ENCODE measurements at places on chromosomes 13 and 19.
A peak's percentile ranks its signal among the peaks of the same experiment; 100 is the strongest.

GRCh38 chr13:50208826-50209335 lies 193.6 kb downstream of the KCNRG start:
- no peak for DNase-seq

DNA sequence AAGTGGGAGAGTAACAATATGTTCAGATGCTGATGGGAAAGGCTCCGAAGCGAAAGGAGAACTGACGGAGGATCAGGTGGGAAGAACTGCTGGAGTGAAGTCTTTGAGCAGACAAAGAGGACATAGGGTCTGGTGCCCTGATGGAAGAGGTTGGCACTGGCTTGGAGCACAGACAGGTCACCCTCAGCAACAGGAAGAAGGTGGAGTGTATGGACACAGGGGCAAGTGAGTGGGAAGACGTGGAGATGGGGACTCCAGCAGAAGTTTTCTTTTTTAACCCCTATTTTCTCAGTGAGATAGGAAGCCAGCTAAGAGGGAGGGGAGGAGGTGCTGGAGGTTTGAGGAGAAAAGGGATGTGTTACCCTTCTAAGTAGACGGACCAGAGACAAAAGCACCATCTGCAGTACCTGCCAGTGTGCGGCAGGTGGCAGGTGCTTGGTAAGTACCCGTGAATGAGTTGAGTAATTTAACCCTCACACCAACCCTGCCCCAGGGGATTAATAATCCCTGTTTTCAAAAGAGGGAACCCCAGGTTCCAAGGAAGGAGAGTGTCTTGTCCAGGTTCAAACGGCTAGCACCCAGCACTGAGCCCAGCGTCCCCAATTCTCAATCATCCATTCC lies 11.2 kb downstream of the HAS1 start:
- no peak for DNase-seq

DNA sequence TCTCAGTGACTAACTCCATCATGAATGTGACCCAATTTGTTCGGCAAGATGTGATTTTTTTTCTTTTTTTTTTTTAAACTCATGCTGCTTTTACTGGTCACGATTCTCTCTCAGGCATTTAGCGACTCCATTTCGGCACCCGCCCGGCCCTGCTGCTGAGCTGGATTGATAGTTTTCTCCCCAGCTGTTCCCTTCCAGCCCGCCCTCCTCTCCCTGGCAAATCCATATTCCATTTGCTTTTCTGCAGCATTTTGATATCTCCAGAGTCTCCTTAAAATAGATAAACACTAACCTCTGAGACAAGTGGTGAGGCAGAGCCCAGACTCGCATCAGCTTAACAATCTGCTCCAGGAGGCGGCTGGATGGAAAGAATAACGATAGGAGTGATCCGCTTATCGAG lies 55.5 kb upstream of the KATNAL1 start:
- DNase-seq, result no peak

DNA sequence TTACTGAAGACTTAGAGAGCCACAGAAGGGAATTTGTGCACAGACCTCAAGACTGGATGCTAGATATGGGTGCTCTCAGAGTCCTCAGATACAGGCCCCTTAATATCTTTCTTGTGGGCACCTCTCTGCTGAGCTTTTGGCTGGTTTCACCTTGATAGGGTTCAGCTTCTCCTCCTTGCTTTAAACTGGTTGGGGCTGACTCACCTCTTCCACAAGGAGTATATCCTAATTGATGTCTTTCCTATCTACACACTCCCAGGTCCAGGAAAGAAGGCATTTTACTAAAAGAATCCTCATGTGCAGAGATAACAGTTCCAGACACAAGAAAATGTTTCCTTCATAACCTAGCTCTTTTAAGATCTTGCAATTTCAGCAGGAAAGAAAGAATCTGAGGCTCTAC lies 284.4 kb downstream of the NDFIP2 start:
- no peak for DNase-seq

DNA sequence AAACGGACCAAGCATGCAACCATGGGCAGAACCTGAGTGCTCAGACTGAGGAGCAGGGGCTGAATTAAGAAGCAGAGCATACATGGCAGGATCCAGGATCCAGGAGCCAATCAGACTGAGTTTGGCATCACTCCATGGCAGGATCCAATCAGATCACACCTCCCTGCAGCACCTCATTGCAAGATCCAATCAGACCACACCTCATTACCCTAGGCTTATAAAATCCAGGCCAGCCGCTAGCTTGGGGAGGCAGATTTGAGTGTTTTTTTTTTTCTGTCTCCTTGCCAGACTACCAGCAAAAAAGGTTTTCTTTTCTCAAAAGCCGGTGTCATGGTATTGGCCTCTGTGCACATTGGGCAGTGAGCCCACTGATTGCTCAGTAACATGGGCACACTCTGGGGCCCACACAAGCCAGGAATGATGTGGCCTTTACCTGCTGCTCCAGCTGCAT lies 127.9 kb upstream of the GJB6 start:
- DNase-seq, result no peak

DNA sequence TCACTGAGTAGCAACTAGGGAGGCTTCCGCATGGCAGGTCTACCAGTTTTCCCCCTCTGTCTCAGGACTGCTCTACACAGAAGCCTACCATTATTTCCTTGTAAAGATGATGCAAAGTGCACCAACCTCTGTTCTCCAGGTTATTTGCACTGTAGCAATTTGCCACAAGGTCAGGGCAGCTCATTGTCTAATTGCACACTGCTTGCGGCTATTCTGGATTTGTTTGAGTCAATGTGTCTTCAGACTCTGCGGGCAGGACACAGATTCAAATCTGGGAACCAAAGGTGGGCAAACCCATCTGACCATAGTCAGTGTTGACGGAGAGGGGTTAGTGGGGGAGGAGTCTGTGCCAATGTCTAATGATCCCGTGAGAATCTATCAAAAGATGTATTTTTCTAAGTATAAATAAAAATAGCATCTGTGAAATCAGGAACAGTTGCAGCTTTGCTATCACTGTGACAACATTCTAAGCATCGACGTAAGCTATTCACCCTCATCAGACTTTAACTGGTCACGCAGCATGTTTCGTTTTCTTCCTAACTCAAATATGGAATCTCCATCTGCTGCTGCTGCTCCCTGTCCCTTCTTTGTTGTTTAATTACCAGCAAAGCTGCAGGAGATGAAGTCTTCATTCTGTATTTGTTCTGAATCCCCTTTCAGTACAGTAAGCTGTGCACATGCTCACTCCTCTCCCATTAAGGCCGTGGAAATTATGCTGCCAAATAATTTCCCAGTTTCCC lies 26.4 kb downstream of the CYSLTR2 start:
- no peak for DNase-seq

DNA sequence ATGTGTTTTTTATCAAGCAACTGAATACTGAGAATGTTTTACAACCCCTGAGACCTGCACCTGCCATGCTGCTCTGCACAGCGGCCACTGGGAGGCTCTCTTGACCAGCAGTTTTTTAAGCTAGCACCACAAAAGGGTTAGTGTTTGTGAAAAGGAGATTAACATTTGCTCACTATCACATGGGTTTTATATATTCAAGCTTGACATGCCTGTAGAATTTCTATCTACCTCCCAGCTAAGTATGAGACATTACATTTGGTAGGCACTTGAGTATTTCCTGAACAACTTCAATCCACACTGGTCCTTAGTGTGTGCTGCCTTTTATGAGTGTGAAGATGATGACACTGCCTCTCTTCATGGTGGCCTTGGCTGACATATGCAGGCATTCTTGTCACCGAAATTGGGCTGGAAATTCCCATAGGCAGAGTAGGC lies 1238.9 kb downstream of the UQCRFS1 start:
- DNase-seq, result peak; percentile 48

GRCh38 chr19:5083547-5083965 lies 114.6 kb downstream of the KDM4B start:
- DNase-seq, result no peak

DNA sequence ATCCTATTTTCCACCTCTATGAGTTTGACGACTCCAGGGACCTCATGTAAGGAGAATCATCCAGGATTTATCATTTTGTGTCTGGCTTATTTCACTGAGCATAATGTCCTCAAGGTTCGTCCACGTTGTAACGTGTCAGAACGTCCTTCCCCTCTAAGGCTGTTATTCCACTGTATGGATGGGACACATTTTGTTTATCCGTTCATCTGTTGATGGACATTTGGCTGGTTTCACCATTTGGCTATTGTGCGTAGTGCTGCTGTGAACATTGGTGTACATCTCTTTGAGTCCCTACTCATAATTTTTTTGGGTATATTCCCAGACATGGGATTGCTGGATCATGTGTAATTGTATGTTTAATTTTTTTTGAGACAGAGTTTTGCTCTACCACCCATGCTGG lies 21.5 kb downstream of the CRTC1 start:
- no peak for DNase-seq

GRCh38 chr13:72259528-72259927 lies 392.5 kb upstream of the DACH1 start:
- no peak for DNase-seq

DNA sequence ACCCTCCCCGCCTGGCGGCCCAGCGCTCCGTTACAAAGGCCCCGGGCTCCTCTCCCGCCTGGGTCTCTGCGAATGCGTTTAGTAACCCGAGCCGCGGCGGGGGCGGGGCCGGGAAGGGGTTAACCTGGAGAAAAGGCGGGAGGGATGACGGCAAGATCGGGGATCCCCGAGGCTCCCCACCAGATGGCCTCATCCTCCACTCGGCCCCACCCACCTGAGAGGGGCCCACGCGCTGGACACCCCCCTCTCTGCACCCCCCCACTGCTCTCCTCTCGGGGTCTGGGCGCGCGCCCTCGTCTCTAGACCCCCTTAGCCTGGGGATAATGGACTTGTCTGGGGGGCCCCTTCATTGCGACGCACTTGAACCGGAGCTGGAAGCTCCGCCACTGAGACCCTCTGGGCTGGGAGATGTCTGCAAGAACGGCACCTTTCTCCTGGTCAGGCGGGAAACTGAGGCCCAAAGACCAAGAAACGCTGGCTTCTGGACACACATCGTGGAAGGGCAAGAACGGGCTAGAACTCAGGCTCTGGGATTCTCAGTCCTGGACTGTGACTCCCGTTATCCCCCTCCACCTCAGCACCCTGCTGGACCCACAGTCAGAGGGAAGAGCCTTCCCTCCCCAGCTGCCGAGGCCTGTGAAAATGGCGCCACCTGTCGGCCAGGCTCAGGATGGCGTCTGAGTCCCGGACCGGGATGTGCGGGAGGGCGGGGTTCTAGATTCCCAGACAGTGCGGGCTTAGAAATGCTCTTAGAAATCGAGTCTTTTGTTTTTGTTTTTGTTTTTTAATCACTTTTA lies 2.9 kb upstream of the LTBP4 start:
- DNase-seq, result peak; percentile 96

DNA sequence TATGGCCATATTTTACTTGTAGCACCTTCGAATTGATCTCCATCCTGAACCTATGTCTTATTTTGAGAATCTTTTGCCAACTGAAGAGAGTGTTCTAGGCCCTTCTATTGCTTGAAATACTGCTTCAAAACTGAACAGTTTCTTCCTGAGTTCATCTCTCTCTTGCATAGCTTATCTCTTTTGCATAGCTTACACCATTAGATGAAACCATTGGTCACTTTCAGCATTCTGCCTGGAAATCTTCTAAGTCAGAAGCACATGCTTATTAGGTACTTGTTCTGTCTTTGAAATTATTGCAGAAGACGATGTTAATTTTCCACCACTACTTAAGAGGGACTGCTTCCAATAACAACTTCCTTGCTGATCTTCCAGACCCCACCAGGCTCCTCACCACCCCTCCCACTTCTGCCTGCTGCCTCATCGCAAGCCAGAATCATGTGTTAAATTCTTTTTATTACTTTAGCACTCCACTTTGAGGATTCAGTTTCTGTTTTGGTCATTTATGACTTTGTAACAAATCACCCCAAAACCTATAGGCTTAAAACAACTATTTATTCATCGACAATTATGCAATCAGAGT lies 122.4 kb upstream of the MAB21L1 start:
- DNase-seq, result no peak
